ENCODE measurements at places on chromosomes 11 and 22. TPM values are rescaled to one million over a fixed set of nuclear protein-coding genes. Genes with fewer than 3 reads are reported as not detected.

The LRRC74B gene
- not detected for total RNA-seq

GRCh38 chr22:19766511-19767426 lies 6.2 kb downstream of the TBX1 start:
- DNase-seq = no peak

The INS gene
- total RNA-seq = not detected

DNA sequence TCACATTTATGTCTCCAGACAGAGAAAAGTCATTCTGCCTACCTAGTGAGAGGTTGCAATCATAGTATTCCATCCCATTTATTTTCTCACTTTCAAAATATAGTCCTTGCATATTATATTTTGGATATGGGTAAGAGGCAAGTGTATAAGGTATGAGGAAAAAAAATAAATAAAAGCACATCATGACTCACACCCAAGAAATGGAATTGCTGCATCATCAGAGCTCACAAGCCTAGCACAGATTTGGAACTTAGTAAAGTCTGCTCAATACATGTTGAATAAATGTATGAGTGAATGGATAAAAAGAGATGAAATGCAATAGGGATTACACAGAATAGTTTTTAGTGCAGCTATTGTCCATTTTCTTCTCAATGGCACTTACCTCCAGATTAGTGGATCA lies 2.5 kb upstream of the OR51G1 start:
- DNase-seq = no peak

The RIC3 gene
- total RNA-seq = under 0.01 TPM

- no peak for DNase-seq
Measured at GRCh38 chr22:29216011-29216872, 10.5 kb downstream of the EMID1 start.

DNA sequence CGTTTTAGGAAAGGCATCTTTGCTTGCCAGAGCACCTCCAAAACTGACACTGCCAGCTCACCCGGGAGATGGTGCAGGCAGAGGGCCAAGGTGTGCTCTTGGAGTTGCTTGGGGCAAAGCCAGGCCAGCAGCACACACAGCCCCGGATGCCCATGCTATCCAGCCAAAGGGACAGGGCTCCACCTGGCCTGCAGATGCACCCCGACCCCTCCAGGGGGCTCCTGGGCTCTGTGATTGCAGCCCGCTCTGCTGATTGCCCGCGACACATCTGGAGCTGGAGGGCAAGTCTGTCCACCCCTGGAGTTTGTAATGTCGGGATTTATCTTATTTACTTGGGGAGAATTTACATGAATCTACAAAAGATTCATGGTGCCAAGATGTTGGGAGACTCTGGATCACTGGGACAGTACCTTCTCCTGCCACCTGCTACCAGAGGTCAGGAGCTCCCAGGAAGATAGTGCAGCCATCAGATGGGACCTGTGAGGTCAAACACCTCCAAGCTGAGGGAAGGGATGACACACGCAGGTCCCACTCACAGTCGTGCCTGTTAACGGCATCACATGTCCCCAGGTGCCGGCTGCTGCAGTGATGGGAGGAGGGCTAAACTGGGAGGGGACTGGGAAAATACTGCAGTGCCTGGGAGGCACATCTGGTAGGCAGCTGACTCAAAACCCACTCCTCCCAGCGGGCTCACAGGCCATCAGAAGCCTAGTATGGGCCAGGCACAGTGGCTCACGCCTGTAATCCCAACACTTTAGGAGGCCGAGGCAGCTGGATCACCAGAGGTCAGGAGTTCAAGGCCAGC lies 17.2 kb downstream of the CBX7 start:
- no peak for DNase-seq

DNA sequence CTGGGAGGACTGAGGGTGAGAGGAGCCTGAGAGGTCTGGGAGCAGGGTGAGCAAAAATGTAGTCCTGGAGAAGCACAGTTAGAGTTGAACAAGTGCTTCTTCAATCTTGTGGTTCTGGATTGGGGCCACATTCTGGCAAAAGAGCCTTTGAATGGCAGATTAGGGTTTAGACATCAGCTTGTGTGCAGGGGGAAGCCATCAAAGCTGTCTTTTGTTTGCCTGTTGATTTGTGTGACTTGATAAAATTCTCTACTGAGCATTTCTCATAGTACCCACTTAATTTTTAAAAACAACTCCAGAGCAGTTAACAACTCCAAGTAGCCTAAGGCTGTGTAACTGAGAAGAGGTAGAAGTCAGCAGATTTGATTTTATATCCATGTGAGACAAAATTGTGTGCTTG lies 166.2 kb downstream of the FAT3 start:
- DNase-seq = no peak

The MCAM gene
- total RNA-seq = 2,031 TPM

- DNase-seq = no peak
Measured at GRCh38 chr11:115920092-115920461, 415.9 kb upstream of the CADM1 start.

The OR10S1 gene
- total RNA-seq = not detected

The SLC17A6 gene
- not detected for total RNA-seq

GRCh38 chr22:41382610-41383009 lies 868 bp downstream of the TEF start:
- DNase-seq = no peak

DNA sequence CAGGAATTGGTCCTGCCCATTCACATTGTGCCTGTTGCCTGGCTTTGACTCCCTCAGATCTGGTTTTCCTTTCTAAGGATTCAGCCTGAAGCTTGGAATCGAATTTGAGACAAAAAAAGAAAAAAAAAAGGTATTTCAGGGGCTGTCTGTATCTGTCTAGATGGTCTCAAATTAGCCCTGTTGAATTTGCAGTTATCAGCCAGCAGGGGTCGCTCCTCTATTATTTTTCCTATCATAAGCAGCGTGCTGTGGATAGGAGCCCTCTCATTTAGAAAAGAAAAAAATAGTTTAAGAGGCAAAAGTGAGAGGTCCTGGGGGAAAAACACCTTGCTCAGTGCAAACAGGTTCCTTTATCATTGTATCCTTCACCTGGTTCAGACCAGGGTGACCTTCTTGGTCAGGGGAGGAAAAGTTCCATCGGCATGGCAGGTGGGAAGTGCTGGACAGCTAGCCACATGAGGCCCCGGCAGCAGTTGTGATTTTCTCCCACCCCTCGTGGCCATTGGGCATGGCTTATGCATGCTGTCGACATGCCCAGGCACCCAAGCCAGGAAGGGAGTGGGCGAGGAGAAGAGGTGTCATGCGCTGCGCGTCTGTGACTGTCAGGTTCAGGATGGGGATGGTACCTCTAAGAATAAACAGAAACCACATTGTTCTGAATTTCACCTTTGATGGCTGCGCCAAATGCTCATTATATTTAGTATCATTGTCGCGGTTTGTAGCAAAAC lies 13.1 kb downstream of the OR5AK2 start:
- no peak for DNase-seq

The MMP11 gene
- total RNA-seq = 4.5 TPM

The LYVE1 gene
- total RNA-seq = 2.2 TPM

The CENPM gene
- 22.1 TPM for total RNA-seq

The ENTHD1 gene
- total RNA-seq = not detected

- DNase-seq = no peak
Measured at GRCh38 chr22:34068001-34068400, 147.7 kb upstream of the LARGE1 start.

DNA sequence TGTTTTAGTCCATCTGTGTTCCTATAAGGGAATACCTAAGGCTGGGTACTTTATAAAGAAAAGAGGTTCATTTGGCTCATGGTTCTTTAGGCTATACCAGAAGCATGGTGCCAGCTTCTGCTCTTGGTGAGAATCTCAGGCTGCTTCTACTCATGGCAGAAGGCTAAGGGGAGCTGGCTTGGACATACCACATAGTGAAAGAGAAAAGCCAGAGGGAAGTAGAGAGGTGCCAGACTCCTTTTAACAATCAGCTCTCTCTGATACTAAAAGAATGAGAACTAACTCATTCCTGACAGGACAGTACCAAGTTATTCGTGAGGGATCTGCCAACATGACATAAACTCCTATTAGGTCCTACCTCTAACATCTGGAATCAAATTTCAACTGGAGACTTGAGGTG lies 1250.2 kb upstream of the CNTN5 start:
- no peak for DNase-seq

DNA sequence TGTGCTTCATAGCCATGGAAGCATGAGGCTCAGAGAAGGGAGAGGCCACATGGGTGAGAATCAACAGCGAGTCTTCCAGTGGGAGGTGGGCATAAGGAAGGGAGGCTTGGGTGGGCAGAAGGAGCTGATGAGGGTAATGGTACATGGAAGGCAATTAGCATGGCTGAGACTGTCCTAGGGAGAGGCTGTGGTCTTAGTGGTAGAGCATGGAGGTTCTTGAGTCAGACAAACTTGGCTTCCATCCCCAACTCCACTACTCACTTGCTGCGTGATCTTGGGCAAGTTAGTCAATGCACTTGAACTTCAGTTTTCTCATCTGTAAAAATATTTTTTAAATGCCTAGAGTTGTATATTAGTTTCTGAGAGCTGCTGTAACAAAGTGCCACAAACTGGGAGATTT lies 227.2 kb upstream of the E2F8 start:
- DNase-seq = no peak

The SLC22A8 gene
- total RNA-seq = not detected

- DNase-seq = no peak
Measured at GRCh38 chr11:95897731-95898130, 26.2 kb downstream of the MTMR2 start.

DNA sequence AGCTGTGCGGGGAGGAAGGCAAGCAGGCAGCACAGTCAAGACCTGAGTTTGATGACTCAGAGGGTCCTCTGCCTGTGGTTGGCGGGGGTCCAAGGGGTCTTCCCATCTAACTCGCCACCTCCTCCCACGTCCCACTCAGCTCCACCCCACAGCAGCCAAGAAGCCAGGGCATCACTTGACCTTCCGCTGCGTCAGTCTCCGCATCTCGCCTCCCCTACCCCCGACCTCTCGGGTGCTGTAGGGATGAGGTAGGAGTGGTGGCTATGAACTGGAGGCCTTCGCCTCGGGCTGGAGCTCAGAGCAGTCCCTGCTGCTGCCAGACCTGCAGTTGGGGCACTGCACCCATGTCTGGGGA lies 90.6 kb downstream of the CDKN1C start:
- DNase-seq = no peak

The NXPE4 gene
- total RNA-seq = not detected

GRCh38 chr22:22848364-22848866 lies 39.2 kb upstream of the IGLL5 start:
- DNase-seq = peak; percentile 8

DNA sequence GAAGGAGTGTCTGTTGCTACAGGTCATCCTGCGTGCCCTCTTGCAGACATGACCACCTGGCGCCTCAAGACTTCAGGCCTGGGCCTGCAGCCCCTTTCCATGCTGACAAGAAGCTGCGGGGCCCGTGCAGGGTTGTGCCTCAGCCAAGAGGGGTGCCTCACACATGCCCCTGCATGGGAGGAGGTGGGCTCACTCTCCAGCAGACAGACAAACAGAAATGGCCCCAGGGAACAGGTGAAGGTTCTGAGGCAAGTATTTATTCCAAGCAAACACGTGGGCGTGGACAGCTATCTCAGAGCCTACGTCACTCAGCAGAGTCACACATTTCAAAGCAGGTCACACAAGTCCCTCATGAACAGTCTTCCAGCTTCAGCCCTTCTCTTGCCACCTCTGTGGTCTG lies 5.9 kb upstream of the SYCE3 start:
- DNase-seq = no peak

DNA sequence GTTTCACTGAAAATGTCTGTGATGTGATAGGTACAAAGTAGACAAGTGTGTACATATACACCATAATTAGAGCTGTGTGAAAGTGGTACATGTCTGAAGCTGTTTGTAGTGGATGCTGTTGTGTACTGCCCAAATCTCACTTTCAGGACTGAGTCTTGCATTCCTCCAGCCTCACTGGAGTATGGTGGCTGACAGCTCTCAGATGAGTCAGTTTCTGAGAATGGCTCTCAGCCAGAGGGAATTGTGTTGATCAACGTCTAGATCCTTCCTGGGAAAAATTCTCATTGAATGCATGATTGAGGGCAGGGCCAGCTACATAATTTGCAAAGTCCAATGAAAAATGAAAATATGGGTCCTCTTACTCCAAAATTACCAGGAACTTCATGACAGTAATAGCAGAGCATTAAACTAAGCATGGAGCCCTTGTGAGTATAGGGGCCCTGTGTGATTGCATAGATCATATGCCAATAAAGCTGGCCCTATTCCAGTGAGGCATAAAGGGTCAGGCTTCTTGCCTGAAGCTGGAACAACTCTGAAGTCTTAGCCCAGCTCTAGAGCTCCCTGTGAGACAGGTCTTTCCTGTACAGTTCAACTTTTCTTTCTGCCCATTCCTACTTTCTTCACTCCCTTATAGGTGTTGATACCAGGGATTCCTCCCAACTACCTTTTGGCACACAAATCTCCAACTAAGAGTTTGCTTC lies 10.8 kb upstream of the CYP2R1 start:
- peak; percentile 67 for DNase-seq

DNA sequence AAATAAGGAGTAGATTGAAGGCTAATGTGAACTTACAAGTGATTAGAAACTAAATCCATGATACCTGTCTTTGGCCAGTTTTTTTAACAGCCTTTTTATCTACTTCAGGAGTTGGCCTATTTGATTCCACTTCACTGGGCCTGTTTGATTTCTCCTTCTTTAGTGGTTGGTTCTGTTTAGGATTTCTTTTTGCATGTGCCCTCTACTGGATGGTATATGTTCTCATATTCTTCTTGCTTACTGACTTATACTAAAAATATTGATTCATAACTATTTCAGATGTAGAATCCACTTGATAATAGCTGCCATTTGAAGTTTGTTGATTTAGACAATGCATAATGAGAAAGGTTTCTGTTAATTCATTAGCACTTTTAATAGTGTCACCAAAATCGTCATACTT lies 53.9 kb downstream of the USP47 start:
- DNase-seq = no peak

DNA sequence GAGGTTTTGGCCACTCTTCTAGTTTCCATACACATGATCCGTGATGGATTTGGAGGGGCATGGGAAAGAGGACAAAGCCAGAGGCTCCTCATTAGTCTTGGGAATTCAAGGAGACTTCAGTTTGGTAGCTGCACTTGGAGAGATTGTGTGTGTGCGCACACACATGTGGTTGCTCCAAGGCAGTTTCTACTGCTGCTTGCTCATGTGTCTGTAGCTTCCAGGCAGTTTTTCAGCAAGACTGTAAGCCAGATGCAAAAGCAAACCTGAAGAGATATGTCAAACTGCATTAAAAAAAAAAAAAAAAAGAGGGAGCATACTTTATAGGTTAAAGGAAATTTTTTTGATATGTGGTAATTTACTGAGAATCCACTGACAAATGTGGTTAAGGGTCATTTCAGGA lies 95.7 kb downstream of the OSBP2 start:
- DNase-seq = no peak

DNA sequence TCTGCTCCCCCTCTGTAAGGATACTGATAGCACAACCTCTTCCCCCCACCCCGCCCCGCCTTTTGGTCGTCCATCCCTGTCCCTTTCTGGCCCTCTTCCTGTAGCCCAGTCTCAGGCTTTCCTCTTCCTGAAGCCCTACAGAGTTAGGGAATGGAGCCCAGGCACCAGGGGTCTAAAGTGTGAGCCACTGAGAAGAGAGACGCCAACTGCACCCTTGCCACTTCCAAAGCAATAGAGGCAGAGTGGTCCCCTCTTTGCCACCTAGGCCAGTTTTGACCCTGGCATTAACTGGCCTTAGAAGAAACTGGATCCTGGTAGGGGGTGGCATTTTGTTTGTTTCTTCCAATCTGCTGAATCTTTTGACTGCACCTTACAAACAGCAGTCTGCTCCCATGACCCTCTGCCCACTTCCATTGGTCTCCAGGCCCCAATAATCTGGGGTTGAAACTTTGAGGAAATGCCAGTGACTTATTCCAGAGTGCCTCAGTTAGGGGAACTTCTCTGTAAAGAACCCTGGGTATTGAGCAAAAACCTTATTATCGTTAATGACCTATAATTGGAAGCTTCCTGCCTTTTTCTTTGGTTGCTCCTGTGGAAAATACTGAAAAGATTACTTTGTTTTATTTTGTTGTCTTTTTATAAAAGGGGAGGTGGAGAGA lies 9.7 kb upstream of the GRK2 start:
- DNase-seq = no peak

The OR6X1 gene
- total RNA-seq = not detected
